NCI-H2081 (cell line): ENCODE measurements at places on chromosomes 5 and 9.

- no peak for DNase-seq
Observed at GRCh38 chr5:139470821-139471300, at the start of gene SMIM33. TSS of gene SMIM33 (plus strand) at chr5:139471004. CDS start at chr5:139471122, 118 bp downstream.

- no peak for DNase-seq
Observed at GRCh38 chr9:132591244-132591643, 8.8 kb downstream of the BARHL1 start.

- no peak for DNase-seq
Observed at GRCh38 chr5:133569347-133569746, 43.0 kb downstream of the FSTL4 start.

DNA sequence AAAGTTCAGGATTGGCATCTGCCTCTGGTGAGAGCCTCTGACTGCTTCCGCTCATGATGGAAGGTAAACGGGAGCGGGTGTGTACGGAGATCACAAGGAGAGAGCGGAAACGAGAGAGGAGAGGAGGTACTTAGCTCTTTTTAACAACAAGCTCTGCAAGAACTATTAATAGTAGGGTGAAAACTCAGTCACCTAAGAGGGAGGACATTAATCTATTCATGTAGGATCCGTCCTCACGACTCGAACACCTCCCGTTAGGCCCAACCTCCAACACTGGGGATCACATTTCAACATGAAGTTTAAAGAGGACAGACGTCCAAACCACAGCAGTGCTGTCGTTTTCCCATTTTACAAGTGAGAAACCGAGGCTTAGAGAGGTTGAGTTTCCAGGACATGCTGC is 173.7 kb downstream of the SLC28A3 start:
- no peak for DNase-seq
